ENCODE measurements at places on chromosomes 2 and 18.

DNA sequence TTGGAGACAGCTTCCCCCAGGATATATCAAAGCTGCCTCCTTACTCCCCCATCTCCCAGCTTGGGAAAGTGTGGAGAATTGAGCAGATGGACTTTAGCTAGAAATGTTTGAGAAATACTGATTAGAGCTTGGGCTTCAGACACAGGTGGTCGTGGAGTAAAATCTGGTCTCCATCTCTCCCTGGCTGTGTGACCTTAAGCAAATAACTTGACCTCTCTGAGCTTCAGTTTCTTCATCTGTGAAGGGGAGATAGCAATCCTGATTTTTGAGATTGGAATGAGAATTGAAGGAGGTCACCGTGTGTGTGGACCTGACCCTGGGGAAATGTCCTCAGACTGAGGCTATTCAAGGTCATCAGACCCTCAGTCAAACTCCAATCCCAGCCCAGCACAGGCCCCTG, 3.6 kb downstream of the GNLY start:
- DNase-seq = no peak

DNA sequence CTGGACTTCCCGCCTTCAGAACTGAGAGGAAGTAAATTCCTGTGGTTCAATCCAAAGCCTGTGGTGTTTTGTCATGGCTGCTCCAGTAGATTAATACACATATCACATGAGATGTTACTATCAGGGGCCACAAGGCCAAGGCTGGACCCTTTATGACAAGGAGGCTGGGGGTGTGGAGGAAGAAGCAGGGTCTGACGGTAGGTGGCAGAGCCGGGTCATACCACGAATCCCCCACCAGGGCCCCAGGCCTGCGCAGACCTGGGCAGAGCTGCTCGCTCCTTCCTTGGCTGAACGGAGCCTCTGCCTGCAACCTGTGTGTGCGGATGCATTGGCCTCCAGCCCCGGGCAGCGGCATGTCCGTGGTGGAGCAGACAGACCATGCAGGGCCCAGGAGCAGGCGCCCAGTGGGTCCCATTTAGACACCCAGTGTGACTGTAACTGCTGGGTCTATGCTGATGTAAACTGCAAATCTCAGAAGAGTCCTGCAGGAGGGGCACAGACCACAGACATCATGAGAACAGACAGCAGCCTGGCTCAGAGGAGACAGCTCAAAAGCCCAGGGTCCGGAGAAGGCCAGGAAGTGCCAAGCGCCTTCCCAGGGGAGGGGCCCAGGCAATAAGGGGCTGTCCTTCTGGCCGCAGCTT, 155.2 kb downstream of the PXDN start:
- DNase-seq = no peak

DNA sequence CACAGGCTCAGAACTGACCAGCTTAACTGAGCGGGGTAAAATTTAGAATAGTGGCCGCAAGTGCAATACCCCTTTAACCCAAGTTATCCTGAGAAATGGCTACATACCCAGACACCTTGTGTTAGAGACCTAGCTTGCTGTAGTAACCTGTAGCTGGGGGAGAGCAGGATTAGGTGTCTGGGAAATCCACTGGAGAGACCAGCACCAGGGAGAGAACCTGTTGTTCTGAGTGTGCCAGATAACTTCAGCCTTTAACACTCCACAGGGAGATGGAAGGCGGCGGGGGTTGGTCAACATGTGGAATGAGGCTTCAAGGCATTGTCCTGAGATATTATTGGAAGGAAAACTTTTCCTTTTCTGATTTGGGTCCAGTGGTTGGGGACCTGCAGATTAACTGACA, 356.0 kb downstream of the PTPRM start:
- no peak for DNase-seq

GRCh38 chr2:6525475-6525964, 340.2 kb downstream of the CMPK2 start:
- no peak for DNase-seq
